ENCODE measurements at places on chromosomes 3 and 15.

- DNase-seq: no peak
These were observed 35.3 kb upstream of the PGPEP1L start for GRCh38 chr15:99042892-99043291.

DNA sequence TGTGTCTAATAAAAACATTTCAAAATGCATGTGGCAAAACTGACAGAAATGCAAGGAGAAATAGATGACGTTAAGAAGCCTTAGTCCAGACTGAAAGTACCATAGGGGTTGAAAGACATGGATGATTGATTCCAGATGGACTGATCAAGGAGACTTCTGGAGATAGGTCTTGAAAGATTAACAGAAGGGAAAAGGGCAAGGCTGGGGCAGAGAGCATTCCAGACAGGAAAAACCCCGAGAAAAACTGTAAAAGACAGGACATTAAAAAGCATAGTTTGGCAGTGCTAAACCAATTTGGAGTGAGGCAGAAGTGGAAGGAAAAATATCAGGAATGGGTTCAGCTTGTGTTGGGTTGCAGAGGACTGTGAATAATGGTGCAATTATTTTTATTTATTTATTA is 375.2 kb upstream of the SGO1 start:
- no peak for DNase-seq

GRCh38 chr15:57335293-57335715 is 41.0 kb upstream of the CGNL1 start:
- DNase-seq: no peak

DNA sequence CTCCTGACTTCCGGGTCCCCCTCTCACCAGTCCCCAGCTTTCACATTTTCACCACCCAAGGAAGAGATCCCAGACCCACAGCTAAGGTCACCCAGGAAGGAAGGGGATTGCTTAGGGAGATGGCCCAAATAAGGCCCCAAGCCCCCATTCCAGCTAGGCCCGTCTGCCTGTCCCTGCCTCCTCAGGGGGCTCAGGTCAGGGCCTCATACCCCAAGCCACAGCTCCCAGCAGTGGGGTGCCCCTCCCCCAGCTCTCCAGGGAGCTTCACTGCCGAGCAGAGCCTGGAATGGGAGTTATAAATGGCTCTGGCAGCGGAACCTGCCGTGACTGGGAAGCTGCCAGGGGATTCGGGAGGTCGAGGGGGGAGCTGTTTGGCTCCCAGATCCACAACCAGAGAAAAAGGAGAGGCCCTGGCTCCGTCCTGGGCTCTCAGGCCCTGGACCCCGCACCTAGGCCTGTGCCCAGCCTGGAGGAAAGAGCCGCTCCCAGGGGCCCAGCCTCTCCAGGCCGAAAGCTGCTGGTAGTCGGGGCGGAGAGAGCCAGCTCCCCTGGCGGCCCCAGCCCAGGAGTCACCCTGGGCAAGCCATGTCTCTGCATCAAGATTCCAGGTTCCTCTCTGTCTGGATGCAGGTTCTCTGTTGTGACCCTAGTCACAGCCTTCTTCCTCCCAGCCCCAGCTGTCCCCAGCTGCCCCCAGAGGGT is 550 bp downstream of the CCDC9B start:
- no peak for DNase-seq

DNA sequence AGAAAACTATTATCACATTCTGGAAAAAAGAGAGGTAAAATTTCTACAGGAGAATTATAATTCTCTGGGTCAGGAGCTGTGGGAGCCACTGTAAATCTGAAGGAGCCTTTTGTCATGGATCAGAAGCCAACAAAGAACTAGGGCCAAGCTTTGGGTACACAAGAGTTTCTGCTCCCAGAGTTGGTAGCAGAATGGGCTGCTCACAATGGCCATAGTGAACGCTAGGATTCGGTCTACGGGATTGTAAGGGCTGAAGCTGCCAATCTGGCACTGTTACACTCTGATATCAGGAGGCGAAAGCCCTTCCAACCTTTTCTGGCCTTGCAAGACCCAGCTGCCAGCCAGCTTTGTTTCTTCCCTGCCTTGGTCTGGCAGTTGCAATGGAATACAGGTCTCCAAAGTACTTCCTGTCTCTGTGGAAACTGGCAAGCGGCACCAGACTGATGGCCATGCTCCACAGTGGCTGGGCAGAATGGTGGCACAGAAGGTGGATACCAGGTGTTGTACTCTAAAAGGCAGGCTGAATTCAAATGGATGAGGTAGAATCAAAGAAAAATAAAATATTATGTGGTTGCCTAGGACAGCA is 831.7 kb downstream of the CADM2 start:
- no peak for DNase-seq

DNA sequence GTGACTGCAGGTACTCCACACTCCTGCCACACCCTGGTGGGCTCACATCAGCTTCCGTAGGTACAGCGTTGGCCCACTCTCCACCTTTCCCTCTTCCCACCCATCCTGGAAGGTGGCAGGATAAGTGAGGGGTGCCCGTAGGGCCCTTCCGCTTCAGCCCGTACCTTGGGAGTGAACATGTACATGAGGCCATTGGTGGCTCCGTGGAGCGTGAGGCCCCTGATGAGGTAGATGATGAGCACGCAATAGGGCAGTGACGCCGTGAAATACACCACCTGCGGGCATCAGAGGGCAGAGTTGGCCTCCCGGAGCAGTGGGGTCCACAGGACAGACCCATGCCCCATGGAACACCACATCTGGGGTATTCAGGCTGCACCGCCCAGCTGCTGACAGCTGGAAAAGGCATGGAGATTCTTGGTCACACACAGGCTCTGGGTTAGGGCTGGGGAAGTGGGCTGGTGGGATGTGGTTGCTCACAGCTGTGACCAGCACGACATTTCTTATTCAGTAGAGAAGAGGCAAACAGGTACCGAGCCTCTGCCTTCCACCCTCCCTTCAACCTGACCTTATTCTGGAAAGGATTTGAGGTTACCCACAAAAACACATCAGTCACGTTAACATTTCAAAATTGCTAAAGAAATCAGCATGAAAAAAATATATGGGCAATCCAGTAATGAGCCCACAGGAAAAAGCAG is 23.8 kb downstream of the SLC6A20 start:
- DNase-seq: no peak

DNA sequence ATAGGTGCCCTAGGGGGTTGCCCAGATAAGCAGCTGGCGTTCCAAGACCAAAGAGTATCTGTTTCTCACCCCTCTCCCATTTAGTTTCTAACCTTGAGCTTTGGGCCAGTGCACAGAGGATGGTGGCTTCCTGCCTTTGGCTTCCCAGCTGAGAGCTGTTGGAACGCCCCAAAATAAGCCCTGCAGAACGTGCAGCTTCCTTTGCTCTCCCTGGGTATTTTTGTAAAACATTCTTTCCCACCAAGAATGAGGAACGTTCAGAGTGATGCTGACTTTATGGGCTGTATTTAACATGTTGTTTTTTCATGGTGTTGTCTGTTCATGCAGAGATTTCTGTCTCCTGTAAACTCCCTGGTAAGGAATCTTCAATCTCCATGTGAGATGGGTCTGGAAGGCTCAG is 63.8 kb downstream of the LPP start:
- no peak for DNase-seq

DNA sequence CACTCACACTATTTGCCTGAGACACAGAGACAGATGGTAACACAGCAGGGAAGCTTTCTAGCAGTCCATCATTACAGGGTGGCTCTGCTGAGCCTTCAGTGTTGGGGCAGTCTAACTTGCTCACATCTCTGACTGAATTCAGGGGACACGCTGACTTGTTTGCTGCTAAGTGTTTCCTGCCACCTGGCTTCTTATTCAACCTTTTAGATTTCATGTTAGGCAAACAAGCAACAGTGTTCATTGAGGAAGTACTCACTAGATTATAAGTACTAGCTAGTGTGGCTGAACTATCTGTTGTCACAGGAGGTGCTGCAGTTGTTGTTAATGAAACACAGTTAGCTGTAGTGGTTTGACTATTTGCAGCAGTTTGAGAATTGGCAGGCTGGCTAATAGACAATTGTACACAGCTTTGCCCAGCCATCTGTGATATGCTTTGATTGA is 37.3 kb downstream of the USF3 start:
- no peak for DNase-seq

DNA sequence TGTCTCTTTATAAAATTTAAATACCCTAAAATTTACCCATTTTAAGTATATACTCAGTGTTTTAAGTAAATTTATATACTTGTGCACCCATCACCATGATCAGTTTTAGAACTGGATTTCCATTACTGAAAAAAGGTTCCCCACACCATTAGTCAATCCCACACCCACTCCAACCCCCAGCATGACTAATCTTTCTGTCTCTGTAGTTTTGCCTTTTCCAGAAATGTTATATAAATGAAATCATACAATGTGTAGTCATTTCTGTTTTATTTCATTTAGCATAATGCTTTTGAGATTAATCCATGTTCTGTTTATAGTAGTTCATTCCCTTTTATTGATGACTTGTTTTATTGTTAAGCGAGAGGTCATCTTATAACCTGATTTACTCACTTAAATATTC is 66.1 kb upstream of the LIMD1 start:
- DNase-seq: no peak

- no peak for DNase-seq
These were observed 70.7 kb upstream of the LARS2 start for GRCh38 chr3:45317710-45318109.

- peak; percentile 7 for DNase-seq
These were observed 203.5 kb downstream of the RSRC1 start for GRCh38 chr3:158313338-158313927.

GRCh38 chr3:33171580-33171979 is 47.0 kb downstream of the SUSD5 start:
- DNase-seq: no peak

- DNase-seq: no peak
These were observed 90.2 kb upstream of the TGFBR2 start for GRCh38 chr3:30516238-30516637.

GRCh38 chr15:97892167-97892938 is 68.2 kb upstream of the ARRDC4 start:
- DNase-seq: no peak

DNA sequence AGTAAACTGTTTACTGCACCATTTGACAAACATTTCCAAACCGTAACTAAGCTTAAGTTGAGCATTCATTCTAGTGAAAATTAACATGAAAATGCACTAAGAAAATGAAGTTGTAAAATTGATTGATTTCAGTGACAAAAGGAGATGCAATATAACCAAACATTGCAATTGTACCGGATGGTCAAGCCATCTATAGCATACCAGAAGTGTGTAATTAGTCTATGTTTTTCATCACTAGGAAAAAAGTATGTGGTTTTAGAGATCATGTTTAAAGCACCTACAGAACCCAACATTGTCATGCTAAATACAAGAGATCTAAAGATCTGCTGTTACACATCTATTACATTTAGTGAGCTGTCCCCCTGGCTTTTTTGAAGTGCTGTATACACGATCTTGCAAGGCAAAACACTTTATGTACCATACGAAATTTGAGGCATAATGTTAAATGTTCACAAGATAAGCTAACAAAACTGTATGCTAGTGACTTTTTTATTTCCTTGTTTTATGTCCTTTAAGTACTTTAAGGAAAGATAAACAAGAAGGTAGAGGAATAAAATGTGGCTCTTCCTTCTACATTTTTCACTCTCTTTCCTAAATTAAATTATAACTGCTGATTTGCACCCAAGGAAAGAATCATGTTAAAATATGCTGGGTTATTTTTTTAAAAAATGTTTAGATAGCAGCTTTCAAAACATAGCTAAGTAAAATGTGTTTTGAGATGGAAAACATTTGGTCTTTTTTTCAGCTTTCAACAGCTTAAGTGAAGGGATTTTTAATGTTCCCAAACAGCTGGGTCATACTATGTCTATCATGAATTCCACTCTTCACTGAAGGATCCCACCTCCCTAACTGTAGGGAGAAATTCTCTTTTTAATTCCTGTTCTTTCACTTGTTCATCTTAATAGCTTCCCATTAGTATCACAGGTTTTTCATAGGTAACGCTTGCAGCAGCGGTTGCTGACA is 498.0 kb downstream of the MECOM start:
- DNase-seq: no peak

- DNase-seq: no peak
These were observed 49.5 kb upstream of the STXBP5L start for GRCh38 chr3:120858521-120858920.

DNA sequence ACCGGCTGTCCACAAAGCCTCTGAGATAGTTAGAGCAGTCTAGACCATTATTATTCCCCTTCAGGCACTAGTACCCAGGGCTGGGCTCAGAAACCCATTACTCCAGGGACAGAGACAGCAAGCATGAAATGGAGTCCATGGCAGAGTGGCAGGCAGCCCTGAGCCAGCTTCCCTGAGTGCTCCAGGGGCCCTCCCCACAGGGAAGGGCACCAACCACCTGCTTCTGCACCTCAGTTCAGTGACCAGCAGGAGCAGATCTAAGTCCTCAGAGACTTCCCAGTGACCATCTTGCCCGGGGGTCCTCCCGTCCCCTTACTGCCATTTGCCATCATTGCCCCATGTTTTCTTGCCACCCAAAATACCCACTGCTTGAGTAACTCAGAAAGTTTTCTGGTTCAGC is 62.0 kb downstream of the DAPK2 start:
- DNase-seq: no peak

DNA sequence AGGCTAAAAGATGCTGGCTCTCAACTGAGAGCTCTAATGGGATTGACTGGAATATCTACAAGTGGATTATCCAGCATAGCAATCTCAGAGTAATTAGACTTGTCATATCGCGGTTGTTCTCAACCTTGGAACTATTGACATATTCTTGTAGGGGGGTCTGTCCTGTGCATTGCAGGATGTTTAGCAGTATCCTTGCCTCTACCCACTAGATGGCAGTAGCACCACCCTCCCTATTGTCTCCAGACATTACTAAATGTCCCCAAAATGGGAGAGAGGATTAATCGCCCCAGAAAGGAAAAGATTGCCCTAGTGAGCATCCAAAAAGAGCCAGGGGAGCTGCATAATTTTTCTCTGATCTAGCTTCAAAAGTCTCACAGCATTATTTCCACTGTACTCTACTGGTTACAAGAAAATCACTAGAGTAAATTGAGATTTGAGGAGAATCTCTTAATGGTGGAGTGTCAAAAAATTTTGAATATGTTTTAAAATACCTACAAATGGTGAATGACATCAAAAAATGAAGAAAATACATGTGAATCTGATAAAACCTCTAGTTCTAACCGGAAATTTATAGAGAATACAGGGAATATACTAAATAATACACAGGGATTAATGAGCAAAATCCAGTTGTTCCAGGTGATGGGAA is 388.2 kb upstream of the AGTR1 start:
- DNase-seq: peak; percentile 37

All from GM12864 (cell line).